ENCODE measurements at places on chromosomes 5 and 9.

DNA sequence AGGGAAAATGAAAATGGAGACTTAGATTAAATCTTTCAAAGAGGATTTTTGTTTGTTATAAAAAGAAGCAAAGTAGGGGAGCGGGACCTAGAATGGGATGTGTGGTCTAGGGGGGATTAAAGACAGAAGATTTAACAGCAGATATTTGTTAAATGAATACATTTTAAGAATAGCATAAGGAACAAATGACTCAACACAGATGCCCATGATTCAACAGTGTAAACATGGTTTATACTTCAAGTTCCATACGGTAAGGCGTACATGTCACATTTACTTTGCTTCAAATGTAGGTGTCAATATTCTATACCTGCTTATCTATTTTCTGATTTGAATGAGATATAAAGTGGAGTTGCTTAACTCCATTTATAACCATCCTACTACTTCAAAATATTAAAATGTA, 1.5 kb downstream of the TICAM2 start:
- no peak for DNase-seq

DNA sequence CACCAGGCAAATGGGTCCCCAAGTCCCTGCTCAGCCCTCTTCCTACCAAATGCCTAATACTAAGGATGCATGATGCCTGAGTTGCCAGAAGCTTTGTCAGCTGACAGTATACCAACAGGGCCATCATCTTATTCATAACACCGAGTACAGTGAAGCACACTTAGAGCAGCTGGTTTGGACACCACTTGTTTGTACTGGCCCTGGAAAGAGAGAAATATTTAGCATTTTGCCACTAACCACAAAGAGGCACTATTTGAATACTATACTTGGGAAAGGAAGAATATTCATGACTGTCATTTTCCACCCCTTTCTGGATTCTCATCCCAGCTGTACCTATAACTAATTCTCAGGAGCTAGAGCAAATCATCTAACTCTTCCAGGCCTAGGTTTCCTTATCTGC, 364.4 kb upstream of the KIF2A start:
- DNase-seq = no peak

DNA sequence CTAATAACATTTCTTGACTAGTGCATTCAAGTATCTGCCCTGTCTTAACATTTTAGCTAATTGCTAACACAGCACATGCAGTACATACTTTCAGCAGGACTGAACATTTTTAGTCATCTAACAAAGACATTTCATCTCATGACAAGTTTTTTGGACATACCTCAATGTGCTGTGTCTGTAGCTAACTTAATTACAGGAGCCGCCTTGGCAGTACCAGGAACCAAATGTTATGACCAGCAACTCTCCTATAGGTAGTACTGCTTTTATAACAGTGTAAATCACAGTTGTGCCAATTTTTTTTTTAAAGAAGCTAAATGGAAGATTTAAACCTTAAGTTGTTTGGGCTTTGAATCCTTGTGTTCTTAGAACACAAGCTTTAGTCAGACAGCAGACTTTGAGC, 99.4 kb upstream of the SAP30L start:
- no peak for DNase-seq

DNA sequence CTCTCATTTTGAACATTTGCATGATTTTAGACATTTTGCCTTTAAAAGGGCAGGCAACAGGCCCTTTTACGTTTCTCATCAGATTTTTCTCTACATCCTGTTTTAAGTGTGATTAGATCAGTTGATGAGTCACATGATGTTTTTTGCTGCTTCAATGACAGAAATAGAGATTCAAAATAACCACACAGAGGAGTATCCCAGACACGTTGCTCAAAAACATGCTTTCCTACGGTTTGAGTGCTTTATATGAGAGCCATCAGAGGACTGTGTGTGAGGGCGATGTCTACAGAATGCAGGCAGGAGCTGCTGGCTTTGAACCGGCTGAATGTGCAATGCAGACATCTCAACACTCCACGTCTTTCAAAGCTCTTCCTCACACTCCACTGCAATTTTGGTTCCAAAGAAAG, 42.1 kb downstream of the OTULIN start:
- no peak for DNase-seq

- DNase-seq = peak; percentile 65
Measured at GRCh38 chr9:22683700-22684075, 237.1 kb downstream of the DMRTA1 start.

- no peak for DNase-seq
Measured at GRCh38 chr9:131483319-131484050, 19.2 kb upstream of the POMT1 start.

GRCh38 chr5:115068239-115069086, 101.2 kb downstream of the TRIM36 start:
- peak; percentile 73 for DNase-seq

DNA sequence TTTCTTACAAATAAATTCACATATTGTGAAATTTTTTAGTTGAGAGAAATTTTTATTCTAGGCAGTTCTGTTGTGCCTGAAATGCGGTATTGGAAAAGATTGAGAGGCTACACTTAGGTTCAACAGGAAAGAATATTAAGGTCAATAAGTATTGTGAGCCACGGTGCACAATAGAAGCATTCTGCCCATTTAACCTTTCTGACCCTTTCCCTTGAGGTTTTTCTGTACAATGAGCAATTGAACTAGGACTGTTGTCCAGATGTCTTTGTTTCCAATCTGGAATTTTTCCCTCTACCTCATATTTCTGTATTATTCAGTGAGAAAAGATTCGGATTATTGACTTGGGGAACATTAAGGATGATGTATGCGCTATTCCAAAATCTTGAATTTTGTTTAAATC, 205.2 kb downstream of the NR3C1 start:
- DNase-seq = no peak

GRCh38 chr5:173989432-173990082, 587 bp downstream of the C5orf47 start:
- no peak for DNase-seq

GRCh38 chr5:172749076-172749475, 21.9 kb downstream of the DUSP1 start:
- no peak for DNase-seq

DNA sequence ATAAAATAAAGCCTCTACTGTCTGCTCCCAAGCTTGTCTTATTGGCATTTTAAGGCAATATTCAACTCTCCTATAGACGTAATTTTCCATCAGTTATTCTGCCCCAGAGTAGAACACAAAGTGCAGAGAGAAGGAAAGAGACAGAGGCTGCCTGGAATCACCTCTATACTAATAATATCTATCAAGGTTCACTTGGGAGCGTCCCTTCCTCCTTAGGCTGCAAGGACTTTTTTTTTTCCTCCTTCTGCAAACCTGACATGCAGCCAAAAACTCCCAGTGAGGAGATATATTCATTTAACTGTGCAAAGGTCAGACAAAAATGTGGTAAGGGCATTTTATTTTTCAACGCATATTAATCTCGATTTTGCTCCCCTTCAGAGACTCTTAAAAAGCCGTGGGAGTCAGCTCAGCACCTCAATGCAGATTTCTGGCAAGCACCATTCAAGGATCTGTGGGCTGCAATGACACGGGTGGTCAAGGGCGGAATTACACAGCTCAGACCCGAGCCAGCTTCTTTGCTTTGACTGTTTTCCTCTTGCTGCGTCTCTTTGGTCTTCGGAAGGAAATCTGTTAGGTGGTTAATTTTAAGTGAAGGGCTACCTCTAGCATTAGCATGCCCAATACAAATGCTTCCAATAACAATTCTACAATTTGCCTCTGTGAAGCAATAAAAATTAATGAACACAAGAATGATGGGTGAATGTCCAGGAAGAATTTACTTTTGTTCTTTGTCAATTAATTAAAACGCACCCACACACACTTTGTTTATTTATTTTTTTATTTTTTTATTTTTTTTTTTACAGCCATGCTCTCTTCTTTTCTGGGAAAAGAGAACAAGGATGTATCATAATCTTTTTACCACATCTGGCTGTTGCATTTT, 587.7 kb upstream of the GRAMD2B start:
- no peak for DNase-seq

DNA sequence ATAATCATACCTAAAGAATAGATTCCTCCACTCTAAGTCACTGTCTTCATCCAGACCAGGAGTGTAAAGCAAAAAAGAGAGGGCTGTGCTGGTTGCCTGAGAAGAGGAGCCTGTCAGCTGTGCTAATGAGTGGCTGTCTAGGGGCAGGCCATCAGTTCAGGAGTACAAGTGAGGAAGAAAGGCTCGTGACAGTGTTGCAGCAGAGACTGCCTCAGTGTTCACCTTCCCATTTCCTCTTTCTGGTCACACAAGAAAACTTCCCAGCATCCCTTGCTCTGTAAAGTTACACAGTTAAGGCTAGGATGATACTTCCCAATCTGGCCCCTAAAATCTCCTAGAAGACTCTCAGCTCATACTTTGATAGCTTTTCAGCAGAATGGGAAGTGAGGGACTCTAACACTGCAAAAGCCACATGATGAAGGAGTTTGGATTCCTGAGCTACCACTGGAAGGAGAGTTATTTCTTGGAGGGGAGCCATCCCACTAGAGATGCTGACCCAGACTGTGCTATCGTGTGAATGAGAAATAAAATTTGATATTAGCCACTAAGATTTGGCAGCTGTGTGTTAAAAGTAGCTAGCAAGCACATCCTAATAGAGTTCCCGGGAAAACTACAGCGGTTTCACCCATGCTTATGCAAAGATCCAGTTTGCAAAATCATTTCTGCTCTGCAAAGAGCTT, 67.1 kb downstream of the ADAMTS12 start:
- no peak for DNase-seq

- no peak for DNase-seq
Measured at GRCh38 chr9:107545036-107545435, 55.5 kb upstream of the KLF4 start.

GRCh38 chr5:55096182-55096581, 6.3 kb upstream of the GZMA start:
- DNase-seq = no peak

DNA sequence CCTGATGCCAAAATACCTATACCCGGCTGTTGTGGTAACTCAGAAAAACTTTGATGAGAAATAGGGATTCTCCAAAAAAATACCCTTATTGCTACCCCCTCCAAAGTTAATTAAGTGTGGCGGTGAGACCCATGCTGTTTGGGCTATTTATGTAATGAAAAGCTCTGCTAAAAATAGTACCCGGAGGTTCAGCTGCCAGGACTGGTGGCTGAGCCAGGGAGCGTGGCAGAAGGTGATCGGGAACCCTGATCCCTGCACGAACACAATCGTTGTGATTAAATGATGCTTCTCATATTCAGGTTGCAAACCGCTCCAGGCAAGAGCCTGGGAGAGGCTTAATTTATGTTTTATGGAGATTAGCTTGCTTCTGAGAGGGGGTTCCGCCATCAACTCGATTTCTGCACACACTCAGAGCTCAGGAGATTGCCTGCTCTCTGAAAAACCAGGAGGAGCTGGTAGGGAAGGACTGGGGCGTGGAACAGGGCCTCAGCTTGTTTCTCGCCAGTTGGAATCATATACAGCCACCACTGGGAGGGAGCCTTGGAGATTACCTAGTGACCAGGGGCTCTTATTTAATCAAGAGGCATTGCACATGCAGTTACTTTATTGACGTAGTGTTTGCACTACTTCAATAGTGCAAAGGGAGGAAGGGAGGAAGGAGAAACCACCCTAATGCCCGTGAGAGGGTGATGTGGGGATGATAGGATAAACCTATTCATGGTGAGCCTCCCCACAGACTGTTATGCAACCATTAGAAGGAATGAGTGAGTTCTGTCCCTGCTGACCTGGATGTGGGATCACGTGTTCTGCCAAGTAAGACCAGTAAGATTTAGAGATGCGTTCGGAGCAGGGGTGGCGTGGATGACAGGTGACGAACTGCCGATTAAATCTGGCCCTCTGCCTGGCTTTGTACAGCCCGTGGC, 23.4 kb downstream of the HRH2 start:
- no peak for DNase-seq

- DNase-seq = no peak
Measured at GRCh38 chr5:115086473-115086872, 83.2 kb downstream of the TRIM36 start.

- DNase-seq = peak; percentile 21
Measured at GRCh38 chr5:181221105-181221791, 1.8 kb upstream of the TRIM41 start.

DNA sequence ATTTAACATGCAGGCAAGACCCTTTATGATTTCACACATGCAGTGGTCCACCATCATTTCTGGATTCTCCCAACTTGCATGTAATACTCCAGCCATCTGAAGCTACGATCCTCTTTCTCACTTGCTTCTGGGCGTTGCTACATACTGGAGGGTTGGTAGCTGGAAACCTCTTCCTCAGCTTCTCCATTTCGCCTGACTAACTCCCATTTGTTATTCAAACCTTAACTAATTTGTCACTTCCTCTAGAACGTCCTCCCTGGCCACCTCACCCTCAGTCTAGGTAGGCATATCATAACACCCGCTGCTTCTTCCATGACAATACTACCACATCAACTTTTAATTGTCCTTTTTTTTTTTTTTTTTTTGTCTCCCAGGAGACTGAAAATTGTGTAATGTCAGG, 72.6 kb upstream of the EQTN start:
- no peak for DNase-seq

GRCh38 chr5:3261081-3261480, 334.6 kb upstream of the IRX1 start:
- no peak for DNase-seq

GRCh38 chr9:134222018-134222573, 57.7 kb upstream of the RNU6ATAC start:
- DNase-seq = no peak

DNA sequence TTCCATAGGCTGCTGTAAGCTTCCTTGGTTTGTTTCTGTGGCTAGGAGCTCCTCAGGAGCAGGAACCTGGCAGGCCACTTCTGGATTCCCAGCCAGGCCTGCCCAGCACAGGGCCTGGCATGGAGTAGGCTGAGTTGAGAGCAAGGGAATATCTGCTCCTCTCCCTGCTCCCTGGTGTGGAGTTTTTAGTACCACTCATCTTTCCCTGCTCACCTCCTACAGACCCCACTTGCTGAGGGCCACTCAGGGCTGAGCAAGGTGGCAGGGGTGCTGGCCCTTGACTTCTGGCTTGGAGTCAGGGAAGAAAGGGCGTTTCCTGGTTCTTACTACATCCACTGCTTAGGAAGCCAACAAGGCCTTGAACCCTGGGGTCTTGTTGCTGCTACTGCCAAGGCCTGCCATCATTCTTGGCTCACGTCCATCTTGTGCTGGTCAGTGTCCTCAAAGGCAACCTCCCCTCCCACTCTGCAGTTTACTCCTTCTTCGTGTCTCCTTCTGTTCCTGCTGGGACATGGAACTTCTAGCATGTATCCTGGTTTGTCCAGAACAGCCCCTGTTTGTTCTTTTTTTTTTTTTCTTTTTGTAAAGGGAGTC, 54.9 kb downstream of the PSD2 start:
- DNase-seq = no peak

- DNase-seq = no peak
Measured at GRCh38 chr5:36105819-36106218, 39.1 kb upstream of the UGT3A2 start.

- DNase-seq = no peak
Measured at GRCh38 chr9:92042260-92042659, 73.0 kb downstream of the SPTLC1 start.

Measured in MM.1S (cell line).